ENCODE measurements at places on chromosomes 16 and 17.

DNA sequence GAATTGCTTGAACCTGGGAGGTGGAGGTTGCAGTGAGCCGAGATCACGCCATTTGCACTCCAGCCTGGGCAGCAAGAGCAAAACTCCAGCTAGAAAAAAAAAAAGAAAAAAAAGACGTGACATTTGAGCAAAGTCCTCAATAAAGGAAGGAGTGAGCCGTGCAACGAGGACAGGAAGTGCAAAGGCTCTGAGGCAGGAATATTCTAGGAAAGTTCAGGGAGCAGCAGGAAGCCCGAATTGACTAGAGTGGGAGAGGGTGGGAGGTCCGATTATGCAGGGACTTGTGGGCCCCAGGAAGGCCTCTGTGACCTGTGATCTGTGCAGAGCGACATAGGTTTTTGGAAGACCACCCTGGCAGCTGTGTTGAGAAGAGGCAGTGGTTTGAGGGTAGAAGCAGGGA is 8.6 kb upstream of the LASP1NB start:
- DNase-seq, result no peak

GRCh38 chr16:30104492-30104891 is 8.5 kb upstream of the YPEL3 start:
- DNase-seq, result peak; percentile 26

GRCh38 chr16:82819286-82819685 is 192.5 kb downstream of the CDH13 start:
- DNase-seq, result no peak

DNA sequence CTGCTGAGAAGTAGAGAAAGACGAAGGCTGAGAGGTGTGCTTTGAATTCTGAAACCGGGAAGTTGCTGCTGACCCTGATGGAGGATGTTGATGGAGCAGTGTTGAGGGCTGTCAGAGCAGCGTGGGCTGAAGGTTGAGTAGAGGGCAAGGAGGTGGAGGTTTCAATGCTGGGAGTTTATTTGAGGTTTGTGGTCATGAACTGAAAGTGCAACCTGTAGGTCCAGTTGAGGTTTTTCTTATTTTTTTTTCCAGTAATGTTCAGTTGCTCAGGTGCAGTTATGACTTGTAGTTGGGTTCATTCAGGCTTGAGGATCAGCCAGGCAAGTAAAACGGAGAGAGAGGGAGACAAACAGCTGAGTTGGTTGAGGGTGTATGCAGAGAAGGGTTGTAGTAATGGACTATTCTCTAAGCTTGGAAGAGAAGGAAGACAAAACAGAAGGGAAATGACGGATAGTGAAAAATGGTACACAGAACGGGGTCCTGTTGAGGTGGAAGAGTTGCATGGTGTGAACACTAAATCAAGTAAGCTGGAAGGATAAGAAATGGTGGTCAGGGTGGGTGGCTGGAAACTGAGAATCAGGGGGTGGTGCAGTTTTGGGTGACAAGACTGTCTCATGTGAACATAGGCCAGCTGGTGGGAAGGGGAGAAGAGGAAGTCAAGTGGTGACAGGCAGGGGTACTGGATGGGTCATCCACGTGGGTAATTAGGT is 8.7 kb upstream of the UBE2G1 start:
- no peak for DNase-seq

DNA sequence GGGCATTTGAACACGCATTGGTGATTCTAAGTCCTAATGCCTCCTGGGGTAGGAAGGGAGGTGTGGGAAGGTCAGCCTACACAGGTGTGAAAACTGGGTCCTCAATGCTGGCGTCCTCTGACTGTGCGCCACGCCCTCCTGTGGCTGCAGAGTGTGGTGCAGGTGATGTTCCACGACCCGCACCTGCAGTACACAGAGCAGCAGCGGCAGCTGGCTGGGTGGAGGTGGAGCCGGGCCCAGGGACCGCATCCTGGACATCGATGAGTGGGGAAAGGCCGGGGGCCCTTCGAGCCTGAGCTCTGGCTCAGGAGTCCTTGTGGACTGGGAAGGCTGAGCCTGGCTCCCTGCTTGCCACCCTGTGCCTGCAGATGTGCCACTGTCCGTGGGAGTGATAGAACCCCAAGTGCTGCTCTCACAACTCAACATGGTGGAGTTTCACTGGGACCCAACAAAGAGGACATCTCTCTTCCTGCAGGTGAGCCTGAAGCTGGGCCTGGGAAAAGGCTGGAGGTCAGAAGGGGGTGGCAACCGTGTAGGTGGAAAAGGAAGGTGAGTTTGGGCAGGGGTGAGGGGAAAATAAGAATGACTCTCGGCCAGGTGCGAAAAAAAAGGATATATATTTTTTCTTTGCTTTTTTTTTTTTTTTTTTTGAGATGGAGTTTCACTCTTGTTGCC is 14.0 kb upstream of the STAC2 start:
- DNase-seq, result peak; percentile 48

- DNase-seq, result no peak
Measured at GRCh38 chr17:5248821-5249479, 14.3 kb upstream of the SCIMP start.

DNA sequence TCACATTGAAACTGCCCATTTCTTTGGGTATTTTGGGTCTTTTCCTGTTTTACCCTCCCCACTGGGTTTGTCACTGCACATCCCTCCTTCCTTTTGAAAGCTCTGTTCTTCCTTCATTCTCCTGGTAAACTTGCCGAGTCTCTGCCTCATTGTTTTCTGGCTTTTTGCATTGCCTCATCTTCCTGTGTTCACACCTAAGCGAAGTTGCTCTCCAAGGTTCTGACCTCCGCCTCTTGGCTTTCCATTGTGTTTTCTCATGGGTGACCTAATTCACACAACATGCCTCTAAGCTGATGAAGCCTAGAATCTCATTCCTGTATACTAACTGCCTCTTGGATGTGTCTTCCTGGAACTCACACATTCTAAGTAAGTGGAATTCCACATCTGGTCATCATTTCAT is 1096.1 kb upstream of the EEF2KMT start:
- peak; percentile 3 for DNase-seq

- DNase-seq, result no peak
Measured at GRCh38 chr17:58630883-58631522, 60.8 kb downstream of the TEX14 start.

DNA sequence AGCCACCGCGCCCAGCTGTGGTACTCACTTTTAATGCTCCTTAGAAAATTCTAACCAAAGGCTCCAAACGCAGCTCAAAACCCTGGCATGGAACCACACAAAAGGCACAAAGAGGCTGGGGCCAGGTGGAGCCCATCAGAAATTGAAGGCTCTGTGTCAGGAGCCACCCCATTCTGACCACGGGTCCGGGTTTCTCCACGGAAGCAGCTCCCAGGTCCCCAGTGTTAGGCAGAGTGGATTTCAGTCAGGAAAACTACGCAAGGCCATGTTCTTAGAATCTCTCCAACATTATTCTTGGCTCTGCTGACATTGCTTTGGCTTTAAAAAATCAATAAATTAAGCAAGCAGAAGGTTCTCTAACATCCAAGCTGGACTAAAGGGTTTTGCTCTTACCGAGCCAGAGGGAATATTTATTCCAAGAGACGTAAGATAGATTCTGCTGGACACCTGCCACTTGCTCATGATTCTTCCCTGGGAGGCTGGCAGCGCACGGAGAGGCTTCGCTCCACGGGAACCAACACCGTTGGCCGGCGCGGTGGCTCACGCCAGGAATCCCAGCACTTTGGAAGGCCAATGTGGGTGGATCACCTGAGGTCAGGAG is 93.5 kb downstream of the NXN start:
- no peak for DNase-seq

DNA sequence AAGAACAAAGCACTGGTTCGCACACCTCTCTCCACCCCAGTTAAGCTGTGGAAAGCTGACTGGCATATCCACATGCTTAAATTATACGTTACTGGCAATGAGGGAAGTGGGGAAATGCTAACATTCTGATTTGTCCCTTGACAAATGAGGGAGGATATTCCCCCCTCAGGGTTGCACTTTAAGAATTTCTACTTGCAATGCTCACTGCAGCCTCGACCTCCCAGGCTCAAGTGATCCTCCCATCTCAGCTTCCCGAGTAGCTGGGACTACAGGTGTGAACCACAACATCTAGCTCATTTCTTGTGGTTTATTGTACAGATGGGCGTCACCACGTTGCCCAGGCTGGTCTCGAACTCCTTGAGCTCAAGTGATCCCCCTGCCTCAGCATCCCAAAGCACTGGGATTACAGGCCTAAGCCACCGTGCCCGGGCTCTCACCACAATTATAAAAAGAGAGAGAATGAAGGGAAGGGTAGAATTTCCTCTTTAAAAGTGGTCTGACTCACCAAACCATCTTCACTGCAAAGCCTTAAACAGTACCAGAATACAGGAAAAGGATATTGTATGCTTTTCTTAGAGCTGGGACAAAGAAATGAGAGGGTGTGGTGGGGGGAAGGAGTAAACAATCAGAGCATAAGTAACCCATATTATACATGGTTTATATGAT is 38.9 kb downstream of the KANSL1 start:
- no peak for DNase-seq

DNA sequence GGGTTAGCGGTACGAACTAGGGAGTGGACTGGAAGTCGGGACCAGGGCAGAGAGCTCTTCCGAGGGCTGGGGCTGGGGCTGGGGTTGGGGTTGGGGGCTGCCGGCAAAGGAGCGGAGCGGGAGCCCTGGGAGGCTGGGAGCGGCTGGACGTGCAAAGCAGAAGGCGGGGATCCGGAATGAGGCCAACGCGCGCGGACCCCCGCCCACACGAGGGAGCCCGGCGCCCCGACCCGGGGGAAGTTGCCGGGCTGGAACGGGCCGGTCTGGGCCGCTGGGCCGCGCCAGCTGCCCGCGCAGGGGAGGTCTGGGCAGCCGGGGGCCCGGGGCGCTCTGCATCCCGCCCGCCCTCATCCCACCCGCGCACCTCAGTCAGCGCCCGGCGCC is 323 bp downstream of the ST3GAL2 start:
- no peak for DNase-seq

DNA sequence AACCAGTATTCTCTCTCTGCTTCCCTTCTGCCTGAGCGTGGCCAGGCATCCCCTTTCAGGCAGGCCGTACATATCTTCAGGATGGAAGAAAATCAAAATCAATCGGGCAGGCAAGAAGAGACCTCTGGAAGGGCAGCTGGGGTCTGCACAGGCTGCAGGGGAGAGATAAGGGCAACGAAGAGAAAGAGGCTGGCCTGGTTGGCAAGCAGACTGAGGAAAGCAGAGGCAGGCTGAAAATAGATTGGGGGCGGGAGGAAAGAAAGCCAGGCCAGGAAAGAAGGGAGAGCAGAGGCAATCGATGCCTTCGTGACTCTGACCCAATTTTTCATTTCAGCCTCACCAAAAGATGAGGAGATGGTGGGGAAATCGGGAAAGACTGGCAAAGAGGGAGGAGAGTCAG is 18.1 kb downstream of the PIPOX start:
- no peak for DNase-seq

- no peak for DNase-seq
Measured at GRCh38 chr17:82815790-82816305, 24.0 kb downstream of the ZNF750 start.

- no peak for DNase-seq
Measured at GRCh38 chr16:83494459-83494858, 313.3 kb upstream of the HSBP1 start.
